ENCODE measurements at places on chromosomes 16 and 17.

- DNase-seq = no peak
These were observed 4.0 kb downstream of the TAC4 start for GRCh38 chr17:49843774-49844350.

DNA sequence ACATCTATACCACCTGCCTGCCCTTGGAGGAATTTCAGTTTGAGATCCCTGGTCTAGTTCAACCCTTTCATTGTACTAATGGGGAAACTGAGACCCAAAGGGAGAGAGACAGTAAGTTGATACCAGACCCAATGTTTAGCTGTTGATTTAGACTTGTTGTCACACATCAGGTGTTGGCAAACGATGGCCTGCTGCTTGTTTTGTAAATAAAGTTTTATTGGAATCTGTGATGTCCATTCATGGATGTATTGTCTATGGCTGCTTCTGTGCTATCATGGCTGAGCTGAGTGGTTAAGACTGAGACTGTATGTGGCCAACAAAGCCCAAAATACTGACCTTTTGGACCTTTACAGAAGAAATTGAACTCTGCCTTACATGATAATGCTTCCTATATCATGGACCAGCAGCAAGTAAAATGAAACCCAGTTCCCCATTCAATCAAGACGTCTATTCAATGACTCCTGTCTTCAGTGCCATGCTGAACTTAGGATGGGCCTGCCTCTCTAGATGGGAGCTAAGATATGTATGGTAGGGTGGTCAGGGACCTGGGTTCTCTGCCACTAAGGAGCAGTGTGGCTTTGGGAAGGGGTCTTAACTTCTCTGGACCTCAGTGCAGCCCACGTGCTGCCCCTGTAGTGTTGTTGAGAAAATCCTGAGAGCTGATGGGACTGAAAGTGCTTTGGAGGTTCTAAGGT is 111.0 kb downstream of the IRX5 start:
- no peak for DNase-seq

DNA sequence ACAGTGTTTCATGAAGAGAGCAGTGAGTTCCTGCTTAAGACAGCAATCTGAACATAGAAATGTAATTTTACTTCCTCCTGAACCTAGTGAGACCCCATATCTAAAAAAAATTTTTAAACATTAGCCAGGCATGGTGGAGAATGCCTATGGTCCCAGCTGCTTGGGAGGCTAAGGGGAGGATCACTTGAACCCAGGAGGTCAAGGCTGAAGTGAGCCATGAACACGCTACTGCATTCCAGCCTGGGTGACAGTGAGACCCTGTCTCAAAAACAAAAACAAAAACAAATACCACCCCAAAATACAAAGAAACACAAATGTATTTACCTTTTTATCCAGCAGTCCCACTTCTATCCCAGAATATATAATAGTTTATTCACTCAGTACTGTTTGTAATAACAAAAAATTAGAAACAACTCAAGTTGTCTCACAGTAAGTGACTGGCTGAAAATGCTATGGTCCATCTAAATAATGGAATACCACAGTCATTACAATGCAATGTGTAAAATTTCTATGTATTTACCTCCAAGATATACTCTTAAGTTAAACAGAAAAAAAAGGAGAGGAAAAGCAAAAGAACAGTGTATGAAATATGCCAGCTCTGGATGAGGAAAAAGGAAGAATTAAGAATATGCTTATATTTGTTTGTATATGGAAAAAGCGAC is 16.3 kb downstream of the CFDP1 start:
- no peak for DNase-seq

- peak; percentile 87 for DNase-seq
These were observed 7.4 kb upstream of the ABR start for GRCh38 chr17:1186923-1187771.

- no peak for DNase-seq
These were observed 15.2 kb downstream of the DRC3 start for GRCh38 chr17:17987901-17988300.

DNA sequence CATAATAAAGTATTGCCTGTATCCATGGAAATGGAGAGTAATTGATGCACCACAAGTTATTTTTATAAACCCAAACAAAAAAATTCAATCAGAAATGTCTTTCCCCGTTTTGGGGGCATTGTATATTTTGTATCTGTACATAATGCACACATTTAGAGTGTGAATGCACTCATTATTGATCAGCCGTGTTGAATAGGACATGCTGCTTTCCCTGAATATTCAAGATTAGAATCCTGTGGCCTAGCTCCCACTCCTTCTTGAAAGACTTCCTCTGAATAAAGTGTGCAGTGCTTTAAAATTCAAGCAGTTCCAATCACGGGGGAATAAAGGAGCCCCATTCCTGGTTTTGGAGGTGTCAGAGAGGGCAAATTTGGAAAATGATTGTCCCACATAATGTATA is 103.8 kb upstream of the TOX3 start:
- DNase-seq = no peak

- DNase-seq = peak; percentile 35
These were observed 885 bp downstream of the ZNF207 start for GRCh38 chr17:32350666-32351418.

DNA sequence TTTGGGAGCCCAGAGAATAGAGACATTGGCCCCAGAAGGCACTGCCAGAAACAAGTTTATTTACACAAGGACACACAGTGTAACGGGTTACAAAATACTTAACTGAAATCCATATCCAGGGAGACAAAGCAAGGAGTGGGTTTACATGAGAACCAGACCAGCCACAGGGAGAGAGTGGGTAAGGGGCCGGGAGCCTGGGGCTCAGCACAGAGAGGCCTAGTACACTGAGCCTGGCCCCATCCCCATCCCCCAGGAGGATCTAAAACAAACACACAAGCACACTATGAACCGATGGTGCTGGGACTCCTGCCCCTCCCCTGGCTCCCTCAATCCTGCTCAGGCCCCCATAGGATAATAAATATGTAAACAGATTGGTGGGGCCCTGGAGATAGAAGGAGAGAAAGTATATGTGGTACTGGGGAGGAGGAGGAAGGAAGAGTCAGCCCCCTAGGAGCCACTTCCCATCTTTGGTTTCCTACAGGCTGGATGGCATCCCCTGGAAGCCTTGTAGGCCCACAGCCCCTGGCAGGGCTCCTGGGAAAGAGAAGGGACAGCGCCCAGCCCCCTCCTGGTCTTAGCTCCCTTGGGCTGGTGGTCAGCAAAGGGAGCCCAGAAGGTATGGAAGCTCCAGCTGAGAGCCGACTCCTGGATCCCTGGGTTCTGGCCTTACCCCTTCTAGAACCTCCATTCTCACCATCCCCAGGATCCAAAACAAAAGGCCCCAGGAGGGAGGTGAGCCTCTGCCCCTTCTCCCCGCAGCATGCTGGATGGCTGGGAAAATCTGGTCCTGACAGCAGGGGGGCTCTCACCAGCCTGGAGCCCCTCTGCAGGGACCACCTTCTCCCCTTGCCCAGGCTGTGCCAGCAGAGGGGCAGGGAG is 6.4 kb downstream of the G6PC3 start:
- DNase-seq = no peak

- no peak for DNase-seq
These were observed 5.8 kb downstream of the TRIM25 start for GRCh38 chr17:56908001-56908542.

DNA sequence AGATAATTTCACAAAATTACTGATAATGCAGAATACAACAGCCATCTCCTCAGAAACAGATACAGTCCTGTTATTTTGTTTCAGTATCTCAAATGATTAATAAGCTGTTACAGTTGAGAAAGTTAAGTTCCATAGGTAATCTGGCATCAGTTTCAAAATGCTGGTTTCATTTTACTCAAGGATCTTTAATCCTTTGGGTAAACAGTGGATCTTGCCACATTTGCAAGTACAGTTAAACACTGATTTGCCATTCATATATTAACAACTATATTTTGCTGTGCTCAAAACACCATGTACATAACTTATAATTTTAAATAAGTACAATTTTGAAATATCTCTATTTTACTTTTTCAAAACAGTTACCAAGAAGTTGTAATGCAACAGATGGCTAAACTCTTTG is 31.2 kb downstream of the RPGRIP1L start:
- DNase-seq = no peak

DNA sequence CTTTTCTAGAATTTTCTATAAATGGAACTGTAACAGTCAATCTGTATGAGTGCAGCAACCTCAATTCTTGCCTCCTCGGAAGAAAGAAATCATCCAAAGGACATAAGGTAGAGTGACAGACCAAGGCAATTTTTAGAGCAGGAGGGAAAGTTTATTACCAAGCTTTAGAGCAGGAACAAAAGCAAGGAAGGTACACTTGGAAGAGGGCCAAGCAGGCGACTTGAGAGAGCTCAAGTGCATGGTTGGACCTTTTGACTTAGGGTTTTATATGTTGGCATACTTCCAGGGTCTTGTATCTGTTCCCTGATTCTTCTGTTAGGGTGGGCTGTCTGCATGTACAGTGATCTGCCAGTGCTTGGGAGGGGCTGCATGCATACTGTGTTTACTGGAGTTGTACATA is 50.3 kb downstream of the SCNN1G start:
- DNase-seq = no peak

DNA sequence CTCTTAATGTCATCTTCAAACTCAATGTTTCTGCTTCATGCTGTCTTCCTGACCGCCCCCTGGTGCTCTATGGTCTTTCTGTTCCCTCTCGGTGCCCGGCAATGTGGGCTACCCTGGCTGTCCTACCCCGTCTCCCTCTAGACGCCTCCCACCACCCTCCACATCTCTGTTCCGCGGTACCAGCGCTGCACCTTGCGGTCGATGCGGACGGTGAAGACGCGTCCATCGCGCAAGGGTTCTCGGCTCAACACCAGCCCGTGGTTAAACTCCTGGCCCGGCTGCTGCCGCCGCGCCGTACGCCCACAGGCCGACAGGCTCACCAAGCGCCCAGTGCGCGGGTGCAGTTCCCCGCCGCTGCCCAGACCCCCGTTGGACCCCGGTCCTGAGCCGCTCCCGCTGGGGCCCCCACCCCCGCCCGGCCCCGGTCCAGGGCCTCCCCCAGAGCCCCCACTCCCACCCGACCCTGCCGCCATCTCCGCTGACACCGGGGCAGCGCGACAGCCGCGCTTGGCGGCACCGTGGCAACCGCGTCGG is at the start of gene NEURL4:
TSS of gene NEURL4 (minus strand) at position 496 of the 534 bp plus-strand sequence. CDS start at position 473, 23 bp downstream.
- no peak for DNase-seq

- no peak for DNase-seq
These were observed 39.3 kb upstream of the IRX5 start for GRCh38 chr16:54891346-54891745.

GRCh38 chr17:50944902-50945720 is 79.0 kb upstream of the TOB1 start:
- DNase-seq = no peak

DNA sequence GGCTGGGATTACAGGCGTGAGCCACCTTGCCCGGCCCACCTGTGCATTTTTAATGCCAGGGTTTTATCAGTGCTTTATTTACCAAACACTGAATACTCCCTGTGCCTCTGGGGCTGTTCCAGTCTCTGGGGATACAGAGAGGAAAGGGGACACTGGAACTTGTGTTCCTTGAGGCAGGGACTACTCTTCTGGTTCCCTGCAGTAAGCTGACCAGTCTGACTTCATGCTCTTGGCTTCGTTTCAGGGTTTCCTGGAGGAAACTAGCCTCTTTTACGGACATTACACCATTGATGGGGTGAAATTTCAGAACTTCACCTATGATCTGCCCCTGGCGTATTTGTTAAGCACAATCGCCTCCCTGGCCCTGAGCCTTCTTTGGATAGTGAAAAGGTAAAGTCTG is 37.4 kb upstream of the COQ7 start:
- no peak for DNase-seq

GRCh38 chr16:75908331-75909117 is 182.2 kb upstream of the CPHXL start:
- no peak for DNase-seq

- DNase-seq = no peak
These were observed 1460.0 kb upstream of the CDH8 start for GRCh38 chr16:63496282-63496681.

GRCh38 chr16:49620158-49620868 is 235.6 kb downstream of the ZNF423 start:
- peak; percentile 25 for DNase-seq

- DNase-seq = no peak
These were observed 14.9 kb upstream of the CBFB start for GRCh38 chr16:67013823-67014633.

Data from COLO829 (cell line).